Activated CD8-positive, alpha-beta memory T cell treated with anti-CD3 and anti-CD28 coated beads for 4 hours (primary cell): ENCODE measurements at places on chromosomes 2 and 18.
A peak's percentile ranks its signal among the peaks of the same experiment; 100 is the strongest.

DNA sequence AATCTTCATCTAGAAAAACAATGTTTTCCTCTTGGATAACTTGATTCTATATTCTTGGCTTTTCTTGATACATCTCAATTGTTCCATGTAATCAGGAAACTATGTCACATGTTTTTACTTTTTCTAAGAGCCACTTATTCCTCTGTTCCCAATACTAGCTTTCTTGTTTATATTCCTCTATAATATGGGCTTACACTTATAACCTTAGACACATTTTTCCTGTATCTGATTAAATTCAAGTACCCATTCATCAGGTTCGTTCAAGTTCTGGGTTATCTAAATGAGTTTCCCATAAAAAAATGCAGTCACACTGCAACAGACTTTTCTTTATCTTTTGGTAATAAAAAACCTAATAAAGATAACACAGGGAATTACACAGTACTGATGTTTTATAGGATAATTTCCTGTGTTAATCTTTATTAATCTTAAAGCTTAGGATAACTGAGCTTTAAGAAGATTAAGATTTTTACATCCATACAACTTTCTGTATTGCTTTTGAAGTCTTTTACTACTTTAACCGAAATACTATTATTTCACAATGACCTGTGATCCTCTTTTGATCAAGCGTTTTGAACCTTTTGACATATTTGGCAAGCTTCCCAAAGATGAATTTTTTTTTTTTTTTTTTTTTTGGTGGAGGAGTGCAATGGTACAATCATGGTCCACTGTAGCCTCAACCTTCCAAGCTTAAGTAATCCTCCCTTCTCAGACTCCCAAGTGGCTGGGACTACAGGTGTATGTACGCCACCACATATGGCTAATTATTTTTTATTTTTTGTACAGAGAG is 44.3 kb upstream of the C2orf66 start:
- DNase-seq, result no peak

DNA sequence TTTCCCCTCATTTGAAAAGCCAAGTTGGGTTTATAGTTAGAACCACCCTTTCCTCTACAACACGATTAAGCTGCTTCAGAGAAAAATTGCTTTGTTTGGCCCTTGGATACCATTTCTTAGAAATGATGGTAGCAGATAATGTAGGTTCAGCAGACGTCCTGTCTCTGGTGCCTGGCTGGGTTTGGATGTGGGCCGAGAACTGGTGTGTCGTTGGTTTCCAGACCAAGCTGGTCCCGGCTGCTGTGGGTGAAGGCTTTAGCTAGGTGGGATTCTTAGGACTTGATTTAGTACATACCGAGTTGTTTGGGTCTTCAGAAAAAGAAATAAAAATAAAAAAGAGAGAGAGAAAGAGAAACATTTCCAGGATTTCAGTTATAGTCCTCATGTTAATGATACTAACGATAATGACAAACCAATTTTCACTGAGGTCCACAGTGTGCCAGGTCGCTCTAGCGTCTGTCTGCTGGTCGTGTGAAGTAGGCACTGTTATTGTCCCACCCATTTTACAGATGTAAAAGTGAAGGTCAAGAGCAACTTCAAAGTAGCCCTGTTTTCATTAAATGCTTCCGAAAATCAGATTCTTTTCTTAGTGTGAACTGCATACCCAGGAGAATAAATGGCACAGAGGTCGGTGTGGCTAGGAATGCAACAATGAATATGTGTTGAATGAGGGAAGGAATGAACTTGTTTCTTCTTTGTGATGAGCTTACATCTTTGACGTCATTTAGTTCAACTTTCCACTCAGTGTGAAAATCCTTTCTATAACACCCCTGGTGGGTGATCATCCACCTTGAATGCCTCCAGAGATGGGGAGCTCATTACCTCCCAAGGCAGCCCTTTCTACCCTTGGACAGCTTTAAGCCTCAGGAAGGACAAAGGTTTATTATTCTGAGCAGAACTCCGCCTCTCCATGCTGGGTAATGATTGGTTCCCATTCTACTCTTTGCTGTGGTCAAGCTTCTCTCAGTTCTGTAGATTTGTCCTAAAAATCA is 115.9 kb downstream of the INHBB start:
- no peak for DNase-seq

- DNase-seq, result no peak
Measured at GRCh38 chr2:213119061-213119809, 32.2 kb downstream of the IKZF2 start.

GRCh38 chr2:26412091-26412673 is 10.5 kb downstream of the DRC1 start:
- DNase-seq, result no peak

DNA sequence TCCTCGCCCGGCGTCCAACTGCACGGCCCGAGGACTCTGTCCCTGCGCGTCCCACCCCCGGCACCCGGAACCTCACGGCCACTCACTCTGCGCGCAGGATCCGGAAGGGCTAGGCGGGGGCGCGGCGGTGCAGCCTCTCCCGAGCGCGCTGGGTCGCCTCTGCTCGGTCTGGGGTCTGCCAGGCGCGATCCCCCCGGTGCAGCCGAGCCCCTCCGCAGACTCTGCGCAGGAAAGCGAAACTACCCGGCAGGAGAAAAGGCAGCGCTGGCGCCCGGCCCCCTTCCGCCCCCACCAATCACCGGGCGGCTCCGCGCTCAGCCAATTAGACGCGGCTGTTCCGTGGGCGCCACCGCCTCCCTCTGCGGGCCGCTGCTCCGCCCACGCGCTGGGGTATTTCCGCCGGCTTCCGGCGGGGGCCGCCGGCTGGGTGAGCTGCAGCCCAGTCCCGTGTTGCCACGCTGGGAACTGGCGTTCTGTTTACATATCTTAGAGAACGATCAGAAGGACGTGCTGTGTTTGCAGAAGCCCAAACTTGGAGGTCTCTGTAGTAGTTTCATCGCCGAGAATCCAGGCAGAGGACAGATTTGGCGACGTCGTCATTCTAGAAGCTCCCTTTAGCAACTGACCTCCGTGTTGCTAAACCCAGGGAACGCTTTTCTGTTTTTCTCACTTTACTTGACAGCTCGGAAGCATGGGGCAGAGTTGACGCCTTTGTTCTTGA is at the start of gene STAT1:
STAT1 (minus strand) TSS at position 240 of the 721 bp plus-strand sequence. CDS start 4,168 bp downstream, outside the sequence.
- DNase-seq, result peak; percentile 92

- DNase-seq, result no peak
Measured at GRCh38 chr2:21774691-21775368, 651.1 kb downstream of the TDRD15 start.

DNA sequence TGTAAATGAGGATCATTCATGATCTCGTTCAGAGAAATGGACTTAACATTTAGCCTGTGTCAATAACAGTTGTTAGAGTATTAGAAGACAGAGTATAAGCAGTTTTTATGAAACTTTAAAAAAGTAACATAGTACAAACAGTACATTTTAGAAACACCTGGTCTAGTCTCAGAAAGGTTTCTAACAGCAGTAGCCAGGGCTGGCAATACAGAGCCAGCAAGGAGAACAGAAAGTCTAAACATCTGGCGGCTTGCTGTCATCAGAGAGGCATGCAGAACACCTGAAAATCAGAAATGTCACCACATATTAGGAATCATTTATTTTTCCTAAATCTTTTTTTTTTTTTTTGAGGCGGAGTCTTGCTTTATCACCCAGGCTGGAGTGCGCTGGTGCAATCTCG is 50.1 kb downstream of the RPL31 start:
- DNase-seq, result no peak

- DNase-seq, result no peak
Measured at GRCh38 chr2:26605999-26606846, 34.9 kb downstream of the CIB4 start.

GRCh38 chr18:61398961-61399705 is 65.9 kb downstream of the CDH20 start:
- no peak for DNase-seq

- DNase-seq, result no peak
Measured at GRCh38 chr2:80459028-80459427, 154.5 kb upstream of the LRRTM1 start.

DNA sequence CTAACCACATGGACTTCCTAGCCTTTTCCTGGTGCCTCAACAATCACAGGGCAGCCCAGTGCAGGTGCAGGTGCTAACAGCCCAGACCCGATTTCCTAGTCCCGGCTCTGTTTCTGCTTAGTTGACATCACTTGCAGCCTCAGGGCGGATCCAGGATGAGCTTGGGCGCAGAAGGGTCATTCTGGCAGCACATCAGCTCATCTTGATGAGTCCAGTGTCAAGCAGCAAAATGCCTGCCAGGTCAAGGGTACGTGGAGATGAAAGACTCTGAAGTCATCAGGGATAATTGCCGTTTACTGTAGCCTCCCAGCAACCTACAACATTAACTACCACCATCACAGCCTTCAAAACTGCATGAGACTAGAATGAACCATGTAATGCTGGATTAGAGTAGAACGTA is 39.4 kb upstream of the EFHD1 start:
- no peak for DNase-seq

GRCh38 chr2:240520130-240520973 is 37.4 kb downstream of the ANKMY1 start:
- no peak for DNase-seq

DNA sequence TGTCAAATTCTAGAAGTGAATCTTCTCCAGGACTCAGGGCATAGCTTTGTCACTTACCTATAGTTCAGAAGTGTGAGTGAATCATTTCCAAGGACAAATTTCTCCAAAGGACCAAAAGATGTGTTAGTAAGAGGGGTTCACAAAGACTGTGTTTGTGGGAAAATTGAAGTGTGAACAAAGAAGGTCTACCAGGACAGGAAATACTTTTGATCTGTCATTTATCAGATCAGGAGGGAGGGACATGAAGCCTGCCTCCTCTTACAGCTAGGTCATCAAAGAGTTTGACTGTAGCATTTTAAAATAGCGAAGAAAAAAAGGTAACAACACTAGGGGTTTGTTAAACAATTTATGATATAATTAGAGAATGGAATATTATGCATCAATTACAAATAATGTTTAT is 2.0 kb upstream of the CD28 start:
- no peak for DNase-seq

GRCh38 chr2:127067620-127068350 is 39.2 kb downstream of the BIN1 start:
- peak; percentile 47 for DNase-seq
